Left hindlimb (tissue), 1 donor: ENCODE measurements at places on chromosomes 16 and 17.

DNA sequence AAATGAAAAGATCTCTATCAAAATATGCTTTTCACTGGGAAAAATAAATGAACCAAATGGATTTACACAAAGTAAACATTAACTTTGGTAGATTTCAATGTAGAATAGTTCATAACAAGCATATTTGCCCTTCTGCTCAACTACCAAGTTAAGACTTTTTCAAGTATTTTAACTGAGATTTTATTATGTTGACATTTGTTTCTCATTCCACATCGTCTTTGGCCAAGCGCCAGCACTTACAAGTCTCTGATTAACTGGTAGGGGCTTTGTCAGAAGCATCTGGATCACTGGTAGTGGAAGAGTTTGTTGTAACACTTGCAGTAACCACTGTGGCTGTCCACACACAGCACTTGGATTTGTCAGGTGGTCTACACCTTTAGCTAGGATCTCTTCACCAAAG, 22.9 kb downstream of the SLFN12L start:
- no peak for DNase-seq

- no peak for DNase-seq
Measured at GRCh38 chr17:40113907-40114245, 7.9 kb upstream of the MSL1 start.

DNA sequence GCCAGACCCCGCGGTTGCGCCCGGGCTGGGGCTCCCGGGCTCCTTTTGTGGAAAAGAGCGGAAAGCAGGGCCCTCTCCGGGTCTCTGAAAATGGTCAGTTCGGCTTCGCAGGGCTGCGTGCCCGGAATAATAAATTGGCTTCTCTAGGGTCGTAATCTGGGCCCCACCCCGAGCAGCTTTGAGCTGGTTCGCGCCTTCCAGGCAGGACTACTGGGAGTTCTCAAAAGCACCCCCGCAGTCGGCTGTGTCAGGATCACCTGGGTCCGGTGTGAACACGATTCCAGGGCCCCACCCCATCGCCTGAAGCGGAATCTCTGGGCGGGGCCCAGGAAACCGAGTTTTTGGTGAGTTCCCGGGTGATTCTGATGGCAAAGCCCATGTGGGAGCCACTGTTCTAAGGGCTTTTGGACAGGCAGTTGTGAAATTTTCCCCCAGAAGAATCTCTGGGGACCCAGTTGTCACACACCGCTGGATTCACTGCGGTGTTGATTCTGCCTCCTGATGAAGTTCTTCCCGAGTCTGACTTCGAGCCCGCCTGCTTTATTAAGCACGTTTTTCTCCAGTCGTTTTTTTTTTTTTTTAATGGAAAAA, 77.0 kb downstream of the MRC2 start:
- DNase-seq, result no peak

DNA sequence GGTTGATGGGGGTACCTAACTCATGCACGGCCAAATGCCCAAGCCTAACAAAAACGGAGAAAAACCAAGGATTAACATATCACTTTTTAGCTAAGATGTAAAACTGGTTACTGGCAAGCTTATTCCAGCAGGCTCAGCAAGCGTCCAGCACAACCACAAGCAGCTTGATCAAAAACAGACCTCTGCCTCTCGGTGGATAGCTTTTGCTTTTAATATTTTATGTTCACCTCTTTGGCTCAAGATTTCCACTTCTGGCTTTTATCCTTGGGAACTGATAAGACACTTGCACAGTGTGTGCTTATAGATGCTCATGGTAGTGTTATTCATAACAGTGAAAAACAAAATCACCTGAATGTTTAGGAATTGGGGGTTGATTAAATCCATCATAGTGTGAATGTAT, 206.9 kb upstream of the CACNG5 start:
- no peak for DNase-seq

GRCh38 chr17:79179334-79179733, 104.7 kb downstream of the ENGASE start:
- no peak for DNase-seq

- DNase-seq, result no peak
Measured at GRCh38 chr17:37770631-37771518, 26.0 kb upstream of the HNF1B start.

GRCh38 chr17:59627274-59627673, 7.6 kb downstream of the CLTC start:
- no peak for DNase-seq

DNA sequence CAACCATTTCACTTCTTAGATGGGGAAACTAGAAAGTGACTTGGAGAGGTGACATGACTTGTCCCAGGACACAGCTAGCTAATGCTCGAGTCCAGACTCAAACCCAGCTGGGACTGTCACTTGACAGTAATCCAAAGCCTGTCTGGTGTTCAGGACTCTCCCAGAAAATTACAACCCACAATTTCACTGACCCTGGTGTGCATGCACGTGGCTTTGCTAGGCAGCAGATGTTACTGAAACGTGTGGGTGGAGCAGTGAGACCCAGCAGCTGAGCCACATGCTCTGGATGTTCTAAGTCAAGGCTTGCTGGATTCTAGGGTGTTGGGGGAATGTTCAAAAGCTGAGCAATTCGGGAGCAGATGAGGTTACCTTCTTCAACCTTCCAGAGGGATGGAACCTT, 364.6 kb downstream of the GRIN2A start:
- no peak for DNase-seq

- DNase-seq, result no peak
Measured at GRCh38 chr16:66481943-66482390, 54.9 kb downstream of the BEAN1 start.

DNA sequence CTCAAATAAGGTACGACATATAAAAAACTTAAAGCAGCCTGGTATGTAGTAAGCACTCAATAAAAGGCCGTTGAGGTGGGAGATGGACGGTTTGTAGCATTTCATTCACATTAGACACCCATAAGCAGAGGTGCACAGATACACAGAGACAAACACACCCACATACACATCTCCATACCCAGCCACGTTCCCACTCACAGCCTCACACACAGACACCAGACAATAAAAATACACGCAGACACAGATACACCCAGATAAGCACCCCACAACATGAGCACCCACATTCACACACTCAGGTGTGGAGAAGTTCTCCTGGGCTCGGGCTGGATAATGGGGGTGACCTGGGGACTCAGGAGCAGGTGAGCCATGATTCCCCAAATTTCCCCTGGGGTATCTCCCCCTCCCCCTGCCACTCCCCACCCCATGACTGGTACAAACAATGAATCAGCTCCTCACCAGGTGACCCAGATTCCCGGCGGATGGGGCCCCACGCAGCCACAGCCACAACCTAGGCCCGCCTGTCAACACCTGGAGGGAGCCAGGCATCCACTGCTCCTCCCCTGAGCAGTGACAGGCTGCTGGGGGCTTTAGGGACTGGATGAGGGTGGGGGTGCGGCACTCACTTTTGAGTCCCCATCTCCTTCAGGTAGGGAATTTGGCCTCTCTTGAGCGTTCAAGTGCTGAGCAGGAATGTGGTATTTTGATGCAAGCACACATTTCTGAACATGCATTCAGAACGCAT, 2.7 kb downstream of the DLX3 start:
- DNase-seq, result no peak

- DNase-seq, result no peak
Measured at GRCh38 chr17:75473246-75473645, 16.8 kb downstream of the TMEM94 start.

GRCh38 chr16:81477697-81478693, 33.4 kb downstream of the CMIP start:
- DNase-seq, result no peak

DNA sequence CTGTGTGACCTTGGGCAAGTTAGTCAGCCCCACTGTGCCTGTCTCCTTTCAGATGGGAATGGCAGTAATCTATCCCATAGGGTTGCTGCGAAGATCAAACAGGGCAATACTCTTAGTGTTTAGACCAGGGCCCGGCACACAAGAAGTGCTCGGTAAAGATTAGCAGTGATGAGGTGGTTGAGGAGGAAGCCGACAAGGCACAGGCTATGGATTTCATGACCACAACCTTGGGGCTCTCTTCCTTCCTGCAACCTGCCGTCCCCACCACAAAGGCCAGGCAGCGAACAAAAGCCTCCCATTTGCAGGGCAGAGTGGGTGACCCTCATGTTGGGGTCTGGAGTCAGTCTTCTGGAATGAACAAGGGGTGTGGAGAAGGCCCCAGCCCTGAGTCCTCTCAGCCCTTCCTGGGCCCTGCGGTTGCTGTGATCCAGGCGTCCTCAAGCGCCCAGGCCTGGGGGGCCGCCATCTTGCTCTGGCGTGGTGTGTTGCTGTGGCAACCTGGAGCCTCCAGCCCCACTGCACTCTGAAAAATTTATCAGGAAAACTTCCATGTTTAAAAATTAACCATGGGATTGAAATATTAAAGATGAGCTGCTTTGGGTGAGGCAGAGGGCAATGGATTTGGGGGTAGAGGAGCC, 9.8 kb downstream of the ADAM11 start:
- no peak for DNase-seq

- no peak for DNase-seq
Measured at GRCh38 chr16:88750854-88751253, 34.2 kb downstream of the PIEZO1 start.

DNA sequence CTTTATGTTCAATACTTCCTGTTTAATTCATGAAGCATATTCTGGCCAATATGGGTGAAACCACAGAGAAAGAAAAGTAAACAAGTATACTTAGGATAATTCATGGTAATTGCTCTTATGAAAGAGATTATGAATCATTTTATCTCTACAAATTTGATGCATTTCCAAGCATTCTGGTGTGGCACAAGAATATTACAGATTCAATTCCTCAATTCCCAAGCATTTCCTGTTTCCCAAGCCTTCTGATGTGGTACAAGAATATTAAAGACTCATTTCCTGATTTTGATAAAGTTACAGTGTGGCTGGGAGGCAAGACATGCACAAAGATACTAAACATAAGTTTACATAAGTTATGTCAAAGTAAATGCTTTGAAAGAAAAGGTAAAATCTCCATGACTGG, 126.1 kb upstream of the NUDT7 start:
- no peak for DNase-seq

DNA sequence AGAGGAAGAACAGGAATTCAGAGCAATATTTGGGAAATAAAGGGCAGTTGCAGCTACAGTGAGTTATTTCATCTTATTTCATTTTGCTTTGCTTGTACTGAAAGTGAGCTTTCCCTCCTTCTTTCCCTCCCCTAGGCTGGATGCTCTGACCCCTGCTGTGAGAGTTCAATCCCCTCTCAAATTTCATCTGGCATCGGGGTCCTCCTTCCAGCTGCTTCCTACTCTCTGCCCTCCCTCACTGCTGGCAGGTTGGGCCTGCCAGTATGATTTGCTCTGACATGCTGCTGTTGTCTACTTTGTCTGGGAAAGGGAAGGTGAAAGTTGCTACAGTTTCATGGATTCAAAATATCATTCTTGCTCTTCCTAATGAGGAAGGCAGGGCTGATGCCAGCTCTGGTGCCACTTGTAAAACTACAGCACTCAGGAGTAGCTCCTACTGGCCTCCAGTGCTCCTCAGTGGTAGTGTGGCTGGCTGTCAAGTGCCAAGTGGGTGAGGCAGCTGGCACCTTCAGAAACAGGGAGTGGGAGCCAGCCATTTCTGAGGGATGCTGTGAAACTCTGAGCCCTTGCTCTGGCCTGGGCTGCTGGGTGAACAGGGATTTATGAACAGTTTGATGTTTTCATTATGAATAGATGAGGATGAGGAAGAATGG, 408.6 kb downstream of the HAPSTR1 start:
- DNase-seq, result peak; percentile 35

GRCh38 chr17:65660947-65661346, 99.5 kb upstream of the AXIN2 start:
- no peak for DNase-seq

GRCh38 chr17:27282054-27282551, 11.8 kb upstream of the WSB1 start:
- no peak for DNase-seq

GRCh38 chr16:22189473-22190080, 16.5 kb upstream of the EEF2K start:
- peak; percentile 73 for DNase-seq

- DNase-seq, result no peak
Measured at GRCh38 chr16:85984947-85985451, 86.0 kb downstream of the IRF8 start.

DNA sequence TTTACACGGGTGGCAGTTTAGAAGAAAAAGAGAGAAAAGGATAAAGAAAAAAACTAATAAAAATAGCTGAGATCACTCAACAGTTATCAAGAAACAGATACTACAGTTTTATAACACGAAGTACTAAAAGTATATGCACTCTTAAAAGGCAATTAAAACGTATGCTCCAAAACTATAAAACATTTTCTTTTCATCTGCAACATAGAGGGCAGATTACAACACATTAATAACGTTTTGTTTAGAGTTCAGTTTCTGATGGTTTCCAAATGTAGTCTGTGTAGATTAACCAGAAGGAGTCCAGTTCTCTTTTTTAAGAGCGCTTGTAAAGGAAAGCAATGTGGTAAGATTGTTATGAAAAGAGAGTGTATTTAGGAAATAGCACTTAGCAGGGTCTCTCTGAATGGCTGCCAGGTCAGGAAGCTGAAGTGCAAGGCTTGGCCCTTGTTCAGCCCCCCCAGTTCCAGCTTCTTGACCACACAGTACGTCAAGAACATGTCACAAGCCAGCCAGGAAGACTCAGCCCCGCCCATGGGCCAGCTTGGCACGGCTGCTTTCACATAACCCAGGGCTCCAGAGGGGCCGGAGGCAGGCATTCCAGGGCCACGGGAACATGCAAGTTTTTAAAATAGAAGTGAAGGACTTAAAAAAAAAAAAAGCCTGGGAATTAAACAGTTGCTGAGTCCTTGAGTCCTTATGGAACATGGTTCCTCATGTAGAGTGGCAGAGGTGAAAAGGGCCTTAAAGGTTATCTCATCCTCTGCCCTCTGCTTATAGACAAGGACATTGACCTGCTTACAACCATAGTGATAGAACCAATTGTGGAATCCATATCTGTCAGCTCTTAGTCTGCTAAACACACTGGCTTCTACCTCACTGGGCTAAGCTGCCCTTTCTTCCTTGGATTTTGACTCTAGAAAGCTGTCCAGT, 147.4 kb upstream of the TBX2 start:
- peak; percentile 94 for DNase-seq
